ENCODE measurements at places on chromosomes 4 and X.

- no peak for DNase-seq
Measured at GRCh38 chrX:135454816-135455215, 33.1 kb downstream of the SMIM10L2A start.

DNA sequence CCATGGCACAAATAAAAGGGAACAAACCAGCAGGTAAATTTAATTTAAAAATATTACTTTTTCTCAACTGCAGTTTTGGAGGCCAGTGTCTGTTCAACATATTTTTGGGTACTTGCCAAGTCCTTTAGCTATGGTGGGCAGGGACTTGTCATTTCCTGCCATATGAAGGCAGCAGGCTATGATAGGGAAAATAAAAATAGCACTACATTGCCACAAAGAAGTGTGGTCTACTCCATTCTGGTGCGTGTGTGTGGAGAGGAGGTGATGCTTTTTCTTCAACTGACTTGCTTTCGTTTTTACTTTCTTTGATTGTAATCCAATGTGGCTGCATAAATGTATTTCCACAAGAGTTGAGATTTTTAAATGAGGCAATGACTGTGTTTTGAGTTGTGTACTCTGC is 17.2 kb downstream of the GPR174 start:
- DNase-seq = no peak

DNA sequence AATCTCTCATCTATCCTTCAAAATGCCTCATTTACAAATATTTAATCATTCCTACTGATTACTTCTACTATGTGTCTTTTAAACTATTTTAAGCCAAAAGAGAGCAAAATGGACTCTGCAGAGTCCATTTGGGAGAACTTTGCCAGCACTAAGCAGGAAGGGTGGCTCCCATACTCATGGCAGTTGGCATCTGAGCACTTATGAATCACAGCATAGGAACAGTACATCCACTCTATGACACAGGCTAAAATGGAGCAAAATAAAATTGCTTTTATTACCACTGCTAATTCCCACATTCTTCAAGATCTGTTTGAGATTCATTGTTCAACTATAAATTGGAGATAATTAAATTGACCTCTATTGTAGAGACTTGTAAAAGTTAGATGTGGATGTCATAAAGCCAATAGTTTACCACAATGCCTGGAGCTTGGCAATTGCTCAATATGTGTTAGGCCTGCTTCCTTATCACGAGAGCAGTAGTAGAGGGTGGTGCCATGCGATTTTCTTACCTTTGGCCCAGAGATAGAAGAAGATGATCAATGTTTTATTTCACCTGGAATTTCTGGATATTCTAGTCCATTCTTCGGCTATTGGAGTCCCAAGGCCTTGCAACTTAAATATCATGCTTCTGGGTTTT is 19.1 kb downstream of the HPGD start:
- DNase-seq = no peak

DNA sequence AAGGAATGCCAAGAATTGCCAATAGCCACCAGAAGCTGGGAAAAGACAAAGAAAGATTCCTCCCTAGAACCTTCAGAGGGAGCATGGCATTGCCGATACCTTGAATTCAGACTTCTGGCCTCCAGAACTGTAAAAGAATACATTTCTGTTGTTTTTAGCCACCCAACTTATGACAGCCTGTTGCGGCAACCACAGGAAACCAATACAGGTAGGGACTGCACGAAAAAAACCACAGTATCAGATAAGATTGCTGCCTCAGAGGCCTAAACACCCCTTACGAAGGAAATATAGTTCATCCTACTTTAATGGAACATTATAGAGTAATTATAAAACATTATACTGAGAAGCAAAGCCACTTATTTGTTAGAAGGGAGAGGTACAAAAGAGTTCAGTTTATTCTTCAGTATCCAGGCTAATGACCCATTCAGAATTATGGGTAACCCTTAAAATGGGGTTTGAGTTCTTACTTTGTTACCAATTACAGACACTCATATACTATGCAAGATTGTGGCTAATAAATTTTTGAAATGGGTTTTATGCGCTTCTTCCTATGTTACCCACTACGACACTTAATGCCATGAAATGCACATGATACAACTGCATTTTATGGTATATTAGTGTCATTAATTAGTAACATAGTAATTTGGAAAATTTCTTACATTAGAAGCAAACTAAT is 37.4 kb upstream of the SMIM10L2A start:
- no peak for DNase-seq

- no peak for DNase-seq
Measured at GRCh38 chrX:21926116-21926515, 14.4 kb upstream of the SMS start.

DNA sequence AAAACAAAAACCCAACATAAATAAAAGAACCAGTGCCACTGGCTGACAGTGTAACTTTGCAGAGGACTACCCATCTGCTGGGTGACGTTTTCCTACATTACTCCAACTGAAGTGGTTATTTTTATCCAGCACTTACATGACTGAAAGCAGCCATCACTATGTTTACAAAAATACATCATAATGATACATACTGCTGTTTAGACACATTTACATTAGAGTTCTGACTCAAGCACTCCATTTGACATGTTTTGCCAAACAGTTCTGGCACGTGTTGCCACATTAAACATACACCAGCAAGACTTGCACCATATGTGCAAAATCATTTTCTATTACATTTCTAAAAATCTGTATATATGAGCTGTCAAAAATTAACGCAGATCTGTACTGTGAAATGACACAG is 39.6 kb downstream of the BEND4 start:
- no peak for DNase-seq
